ENCODE measurements at places on chromosomes 7 and 10.
A peak's percentile ranks its signal among the peaks of the same experiment; 100 is the strongest.

- DNase-seq: no peak
Observed at GRCh38 chr10:76197293-76197692, 765.9 kb downstream of the LRMDA start.

- DNase-seq: no peak
Observed at GRCh38 chr7:116037401-116037800, 6.8 kb upstream of the TFEC start.

DNA sequence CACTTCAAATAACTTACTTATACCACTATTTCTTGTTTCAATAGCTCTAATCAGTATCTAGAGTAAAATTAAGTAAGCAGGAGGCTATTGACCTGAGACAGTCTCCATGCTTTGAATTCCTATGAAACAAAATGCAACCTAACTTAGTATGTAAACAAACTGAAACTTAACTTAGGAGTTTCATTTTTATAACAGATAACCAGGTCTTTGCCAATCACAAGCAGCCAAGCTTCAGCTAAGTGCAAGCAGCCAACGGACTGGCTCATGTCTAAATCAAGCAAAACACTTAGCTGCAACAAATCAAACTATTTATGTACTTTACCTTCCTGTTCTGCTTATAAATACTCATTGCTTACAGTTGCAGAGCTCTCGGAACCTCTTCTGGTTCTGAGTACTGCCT lies 4.4 kb upstream of the GSTK1 start:
- peak; percentile 52 for DNase-seq

GRCh38 chr10:49761201-49761788 lies 828 bp downstream of the OGDHL start:
- DNase-seq: no peak

DNA sequence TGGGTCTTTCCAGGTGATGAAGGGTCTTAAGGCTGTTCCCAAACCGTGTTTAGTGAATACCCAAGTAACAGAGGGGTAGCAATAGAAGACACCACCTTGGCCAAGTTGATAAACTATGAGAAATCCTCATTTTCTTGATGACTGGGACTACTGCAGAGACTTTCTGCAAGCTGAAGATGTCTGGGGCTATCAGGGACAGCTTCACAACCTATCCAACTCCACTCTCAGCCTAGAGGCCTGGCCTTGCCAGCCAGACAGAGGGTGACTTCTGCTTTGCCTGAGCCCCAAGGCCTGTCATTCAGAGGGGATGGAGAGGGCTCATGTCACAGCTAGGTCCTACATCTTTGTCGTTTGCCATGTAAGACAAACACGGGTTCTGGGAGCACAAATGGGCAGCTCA lies 255.9 kb upstream of the GRB10 start:
- DNase-seq: no peak

DNA sequence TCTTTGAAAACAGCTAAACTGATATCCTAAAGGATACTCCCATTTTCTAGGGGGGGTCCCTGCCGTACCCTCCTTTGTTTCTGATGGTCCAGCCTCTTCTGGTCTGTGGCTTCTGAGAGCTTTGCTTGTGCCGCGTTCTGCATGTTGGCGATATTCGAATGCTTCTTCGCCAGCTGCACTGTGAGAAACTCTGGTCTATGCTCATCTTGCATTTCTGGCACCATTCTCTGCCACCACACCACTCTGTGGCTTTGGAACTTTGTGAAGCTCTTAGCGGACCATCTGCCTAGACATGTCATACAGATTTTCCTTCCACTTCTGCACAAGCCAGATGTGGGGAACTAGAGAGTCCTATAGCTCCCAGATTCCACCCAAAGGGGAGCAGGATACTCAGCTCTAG lies 197.2 kb downstream of the REEP3 start:
- no peak for DNase-seq

- DNase-seq: no peak
Observed at GRCh38 chr10:404346-404745, 269.1 kb downstream of the ZMYND11 start.

DNA sequence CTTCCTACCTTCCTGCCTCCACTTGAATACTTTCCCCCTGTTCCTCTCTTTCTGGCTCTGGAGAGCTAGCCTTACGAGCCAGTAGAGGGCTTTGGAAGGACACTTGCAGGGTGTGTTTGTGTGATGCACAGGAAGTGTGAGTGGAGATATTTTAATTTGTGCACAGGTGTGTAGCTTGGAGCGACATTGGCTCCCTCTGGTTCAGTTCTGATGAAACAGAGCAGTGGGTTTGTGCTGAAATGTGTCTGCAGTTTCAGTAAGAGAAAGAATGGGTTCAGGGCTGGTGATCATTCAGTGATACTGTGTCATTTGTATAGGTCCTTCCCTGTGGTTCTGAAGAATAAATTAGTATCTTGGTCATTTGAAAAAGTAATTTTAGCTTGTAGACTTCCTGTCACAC lies 86.9 kb downstream of the SND1 start:
- DNase-seq: no peak

DNA sequence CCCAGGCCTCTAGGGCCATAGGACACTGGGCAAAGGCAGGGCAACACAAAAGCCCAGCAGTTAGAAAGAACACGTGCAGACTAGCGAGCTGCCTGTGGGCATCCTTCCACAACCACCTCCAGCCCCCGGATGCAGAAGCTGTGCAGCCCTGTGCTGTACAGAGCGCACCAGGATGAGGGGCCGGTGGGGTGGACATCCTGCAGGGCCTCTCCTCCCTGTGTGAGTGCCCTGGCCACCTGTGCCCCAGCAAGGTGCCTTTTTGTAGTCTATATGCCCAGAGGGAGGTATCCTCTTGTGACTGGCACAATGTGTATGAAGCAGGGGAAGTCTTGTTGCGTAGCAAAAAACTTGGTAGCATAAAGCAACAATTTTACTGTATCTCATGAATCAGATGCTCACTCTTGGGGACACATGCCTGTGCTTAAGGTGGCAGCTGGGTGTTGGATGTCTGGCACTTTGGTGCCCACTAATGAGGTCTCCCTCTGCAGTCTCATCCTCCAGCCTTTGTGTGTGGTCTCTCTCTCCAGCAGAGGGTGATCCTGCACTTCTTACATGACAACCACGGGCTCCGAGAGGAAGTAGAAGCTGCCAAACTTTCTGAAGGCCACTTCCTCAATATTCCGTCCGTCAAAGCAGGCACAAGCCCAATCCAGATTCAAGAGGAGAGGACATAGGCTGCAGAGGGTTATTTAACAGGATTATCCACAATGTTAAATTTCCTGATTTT lies 8.7 kb downstream of the NCAPG2 start:
- peak; percentile 81 for DNase-seq

- no peak for DNase-seq
Observed at GRCh38 chr10:66848856-66849255, 77.0 kb upstream of the LRRTM3 start.

GRCh38 chr7:105691082-105691679 lies 109.9 kb upstream of the EFCAB10 start:
- DNase-seq: peak; percentile 7

- no peak for DNase-seq
Observed at GRCh38 chr7:25303281-25304181, 75.2 kb upstream of the NPVF start.

DNA sequence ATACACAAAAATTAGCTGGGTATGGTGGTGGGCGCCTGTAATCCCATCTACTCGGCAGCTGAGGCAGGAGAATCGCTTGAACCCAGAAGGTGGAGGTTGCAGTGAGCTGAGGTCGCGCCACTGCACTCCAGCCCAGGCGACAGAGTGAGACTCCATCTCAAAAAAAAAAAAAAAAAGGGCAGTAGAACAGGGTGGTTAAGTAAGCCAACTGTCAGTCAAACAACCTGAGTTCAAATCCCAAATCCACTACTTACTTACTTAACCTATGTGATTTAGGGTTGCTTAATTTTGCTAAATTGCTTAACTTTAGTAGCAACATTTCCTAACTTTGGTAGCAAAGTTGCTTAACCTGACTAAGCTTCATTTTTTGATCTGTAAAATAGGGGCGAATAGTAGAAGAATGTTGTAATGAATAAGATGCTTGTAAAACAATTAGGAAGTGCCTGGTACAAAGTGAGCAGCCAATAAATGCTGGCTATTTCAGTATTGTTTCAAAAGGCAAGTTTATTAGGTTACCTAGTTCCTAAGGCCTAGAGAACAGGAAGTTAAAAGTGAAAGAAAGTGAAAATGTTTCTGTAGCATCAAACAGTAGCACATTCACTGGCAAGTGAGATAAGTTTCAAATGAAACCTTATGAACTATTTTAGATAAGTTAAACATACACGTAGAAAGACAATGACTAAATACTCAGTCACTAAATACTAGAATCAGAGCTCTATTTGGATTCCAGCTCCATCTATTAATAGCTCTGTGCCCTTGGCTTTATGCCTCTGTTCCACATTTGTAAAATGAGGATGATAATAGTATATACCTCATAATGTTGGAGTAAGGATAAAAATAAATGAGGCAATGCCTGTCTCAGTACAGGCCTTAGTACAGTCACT lies 64.3 kb downstream of the HOXA1 start:
- peak; percentile 42 for DNase-seq

DNA sequence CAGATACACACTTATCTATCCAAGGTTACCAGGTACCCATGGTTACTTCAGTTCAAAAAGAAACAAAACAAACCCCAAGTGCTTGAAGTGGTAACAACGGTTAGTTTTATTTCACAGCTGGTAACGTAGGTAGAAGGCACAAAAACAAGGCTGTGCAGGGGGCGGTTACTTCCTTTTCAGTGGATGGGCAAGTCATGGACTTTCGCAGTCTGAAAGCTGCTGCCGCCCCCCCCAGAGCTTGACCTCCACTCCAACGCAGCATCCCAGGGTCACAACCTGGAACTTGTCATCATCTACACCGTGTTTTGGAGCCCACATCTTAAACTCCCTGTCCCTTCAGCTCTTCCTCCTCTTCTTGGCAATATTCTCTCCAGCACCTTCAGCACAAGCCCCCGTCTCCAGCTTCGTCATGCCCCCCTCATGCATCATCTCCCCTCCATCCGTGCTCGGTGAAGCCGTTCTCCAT lies 181.2 kb upstream of the ITGB1 start:
- no peak for DNase-seq

GRCh38 chr7:100675105-100675451 lies 1.5 kb downstream of the GNB2 start:
- no peak for DNase-seq

GRCh38 chr10:84634636-84635035 lies 306.2 kb downstream of the CCSER2 start:
- DNase-seq: no peak

GRCh38 chr7:158043551-158044481 lies 543.8 kb downstream of the PTPRN2 start:
- no peak for DNase-seq

DNA sequence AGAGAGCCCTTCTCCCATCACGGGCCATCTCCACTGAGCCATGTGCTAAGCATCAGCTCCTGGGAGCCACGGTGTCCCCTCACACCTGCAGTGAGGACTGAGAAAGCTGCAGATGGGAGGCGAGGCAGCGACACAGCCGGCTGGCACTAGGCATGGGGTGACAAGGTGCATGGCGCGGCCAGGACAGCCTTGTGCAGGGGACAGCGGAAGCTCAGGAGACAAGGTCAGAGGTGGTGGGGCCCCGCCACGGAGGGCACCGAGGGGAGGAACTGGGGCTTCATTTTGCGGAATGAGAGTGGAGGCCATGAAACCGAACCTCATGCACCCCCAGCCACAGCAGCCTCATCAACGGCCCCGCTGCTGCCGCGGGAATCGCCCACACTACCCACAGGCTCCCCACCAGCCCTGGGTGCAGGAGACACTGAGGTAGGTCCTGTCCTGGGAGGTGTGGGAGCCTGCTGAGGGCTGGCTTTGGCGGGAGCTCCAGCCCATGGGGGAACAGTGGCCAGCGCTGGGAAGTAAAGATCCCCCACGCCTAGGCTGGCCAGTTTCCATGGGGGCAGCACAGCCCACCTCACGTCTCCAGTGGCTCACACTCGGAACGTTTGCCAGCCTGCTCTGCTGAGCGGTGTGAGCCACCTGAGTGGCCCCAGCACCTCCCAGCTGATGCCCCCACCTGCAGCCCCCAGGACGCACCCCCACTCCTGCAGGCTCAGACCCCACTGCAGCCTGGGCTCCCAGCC lies 71.2 kb upstream of the INSIG1 start:
- no peak for DNase-seq

GRCh38 chr10:26738301-26738911 lies 40.9 kb downstream of the PDSS1 start:
- no peak for DNase-seq

DNA sequence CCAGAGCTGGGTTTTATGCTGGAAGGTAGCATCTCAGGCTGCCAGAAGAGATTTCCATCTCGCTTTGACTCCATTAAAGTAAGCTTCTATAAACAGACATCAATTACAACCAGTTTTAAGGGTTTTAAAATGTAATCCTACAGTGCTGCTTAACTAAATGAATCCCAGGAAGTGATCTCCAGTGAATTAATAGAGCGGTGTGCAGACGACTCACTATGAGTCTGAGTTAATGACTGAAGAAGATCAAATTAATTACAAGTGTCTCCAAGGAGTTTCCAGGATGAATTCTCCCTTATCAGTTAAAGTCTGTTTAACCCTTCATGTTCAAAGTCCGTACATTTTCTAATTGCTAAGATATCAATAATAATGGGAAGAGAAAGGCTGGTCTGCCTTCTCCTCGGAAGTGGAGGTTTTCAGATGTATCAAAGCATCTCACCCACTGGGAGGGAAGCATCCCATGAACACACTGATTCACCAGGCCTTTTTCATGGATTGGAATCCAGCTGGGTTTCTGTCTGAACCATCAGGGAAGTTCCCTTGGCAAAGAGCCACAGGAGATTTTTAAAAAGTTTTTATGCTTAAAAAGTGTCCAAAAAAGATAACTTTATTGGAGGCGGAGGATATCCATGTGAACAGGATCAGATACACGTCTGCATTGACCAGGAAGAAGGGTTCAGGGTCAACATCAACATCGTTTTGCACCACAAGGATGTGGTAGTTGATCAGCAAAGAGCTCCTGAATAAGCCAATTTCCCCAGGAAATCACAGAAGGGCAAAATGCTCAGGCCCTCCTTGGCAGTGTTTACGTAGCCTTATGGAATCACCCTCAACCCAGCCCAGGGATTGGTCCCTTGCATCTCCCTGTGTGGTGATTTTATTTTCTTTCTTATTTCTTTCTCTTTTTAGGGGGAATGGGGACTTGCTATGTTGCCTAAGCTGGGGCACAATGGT lies 288.2 kb downstream of the POU6F2 start:
- no peak for DNase-seq

DNA sequence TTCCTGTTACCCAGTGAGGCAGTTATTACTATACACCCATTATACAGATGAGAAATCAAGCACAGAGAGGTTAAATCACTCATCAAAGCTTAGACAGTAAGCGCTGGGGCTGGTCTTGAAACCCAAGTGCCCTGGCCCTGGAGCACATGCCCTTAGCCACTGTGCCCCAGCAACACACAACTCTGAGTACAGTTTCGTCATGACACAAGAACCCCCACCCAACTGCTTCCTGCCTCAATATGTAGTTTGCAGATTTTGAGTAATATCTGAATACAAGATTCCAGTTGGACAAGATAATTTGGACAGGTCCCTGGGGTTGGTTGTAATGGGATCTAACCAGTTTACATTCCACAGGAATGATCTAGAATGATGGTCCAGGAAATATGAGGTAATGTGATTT lies 62.8 kb downstream of the SH3PXD2A start:
- DNase-seq: no peak

DNA sequence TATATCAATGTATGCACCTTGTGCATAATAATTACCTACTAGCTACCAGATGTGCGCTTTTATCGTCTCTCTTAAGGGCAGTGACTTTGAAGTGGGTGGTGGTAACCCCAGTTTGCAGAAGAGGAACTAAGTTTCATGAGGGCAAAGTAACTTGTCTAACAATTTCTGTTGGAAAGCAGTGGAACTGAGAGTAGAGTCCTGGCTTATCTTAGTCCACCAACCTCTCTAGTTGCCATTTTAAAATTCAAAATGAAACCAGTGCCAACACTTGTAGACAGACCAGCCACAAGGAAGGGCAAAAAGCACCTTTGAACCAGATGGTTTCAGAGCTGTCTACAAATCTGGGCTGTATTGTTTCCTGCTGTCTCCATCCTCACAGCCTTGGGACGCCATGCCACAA lies 32.0 kb upstream of the RBM20 start:
- DNase-seq: no peak
